ENCODE measurements at places on chromosomes 12 and 14.

DNA sequence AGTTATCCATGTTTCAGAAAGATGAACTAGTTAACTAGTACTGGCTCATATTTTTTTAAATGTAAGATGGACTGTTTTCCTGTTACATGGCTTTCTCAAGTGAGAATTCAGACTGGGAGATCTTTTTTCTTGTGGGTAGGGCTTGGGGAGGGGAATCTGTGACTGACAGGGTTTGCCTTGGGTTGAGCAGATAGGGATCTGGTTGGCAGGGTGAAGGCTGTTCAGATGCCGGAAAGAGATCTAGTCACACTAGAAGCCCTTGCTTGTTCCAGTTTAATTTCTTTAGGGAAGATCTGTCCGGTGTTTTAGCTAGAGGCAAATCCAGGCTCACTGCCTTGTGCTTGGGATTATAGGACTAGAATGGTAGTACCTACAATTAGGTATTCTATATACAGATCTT, 63.2 kb downstream of the FBXO33 start:
- DNase-seq = no peak

GRCh38 chr12:12817616-12818015, 4.5 kb downstream of the DDX47 start:
- no peak for DNase-seq

DNA sequence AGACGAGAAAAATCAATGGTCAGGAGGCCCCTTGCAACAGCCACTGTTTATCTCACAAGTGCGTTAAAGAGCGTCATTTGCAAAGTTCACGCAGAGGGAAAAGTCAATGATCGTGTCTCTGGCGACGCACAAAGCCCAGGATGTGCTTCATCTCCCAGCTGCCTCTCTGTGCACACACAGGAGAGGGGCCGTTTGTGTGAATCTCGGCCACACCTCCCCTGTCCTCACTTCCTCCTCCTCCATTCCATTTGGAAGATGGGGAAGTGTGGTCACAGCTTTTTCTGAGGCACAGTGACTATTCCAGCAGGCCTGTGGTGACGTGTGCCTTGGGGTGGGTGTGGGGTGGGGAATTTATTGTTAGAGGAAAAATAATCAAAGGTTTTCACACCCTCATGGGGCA, 90.4 kb downstream of the RBM19 start:
- no peak for DNase-seq

- DNase-seq = no peak
These were observed 204.1 kb downstream of the CACNA1C start for GRCh38 chr12:2256915-2257314.

DNA sequence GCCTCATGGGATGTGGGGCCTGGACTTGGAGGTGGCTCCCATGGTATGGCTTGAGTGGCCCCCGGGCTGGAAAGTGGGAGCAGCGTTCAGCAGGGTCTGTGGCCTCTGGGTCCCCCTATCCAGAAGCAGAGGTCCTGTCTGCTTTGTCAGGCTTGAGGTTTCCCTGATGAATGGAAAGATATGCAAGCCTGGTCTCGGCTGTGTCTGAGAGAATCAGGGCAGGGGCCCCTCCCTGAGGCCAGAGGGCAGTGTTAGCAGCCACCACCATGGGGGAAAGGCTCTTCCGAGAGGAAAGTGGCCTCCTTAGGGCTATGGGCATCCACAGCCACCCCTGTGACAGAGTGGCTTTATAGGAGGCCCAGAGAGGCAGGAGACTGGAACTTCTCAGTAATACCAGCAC, 128.2 kb downstream of the VRK1 start:
- DNase-seq = no peak

DNA sequence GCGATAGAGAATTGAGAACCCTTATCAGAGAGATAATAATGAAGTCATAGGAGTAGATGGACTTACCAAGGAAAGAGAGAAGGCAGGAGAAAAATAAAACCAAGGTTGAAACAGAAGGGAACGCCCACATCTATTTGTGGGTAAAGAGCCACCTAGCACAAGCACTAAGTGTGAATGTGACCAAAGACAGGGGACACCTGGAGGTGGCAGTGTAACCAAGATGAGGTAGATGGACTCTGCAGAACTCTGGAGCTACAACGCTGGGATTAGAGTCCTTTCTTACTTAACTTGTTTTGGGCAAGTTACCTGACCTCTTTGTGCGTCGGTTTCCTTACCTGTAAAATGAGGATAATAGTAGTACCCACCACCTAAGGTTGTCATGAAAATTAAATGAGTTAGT, 101.9 kb downstream of the SLC5A8 start:
- DNase-seq = no peak

DNA sequence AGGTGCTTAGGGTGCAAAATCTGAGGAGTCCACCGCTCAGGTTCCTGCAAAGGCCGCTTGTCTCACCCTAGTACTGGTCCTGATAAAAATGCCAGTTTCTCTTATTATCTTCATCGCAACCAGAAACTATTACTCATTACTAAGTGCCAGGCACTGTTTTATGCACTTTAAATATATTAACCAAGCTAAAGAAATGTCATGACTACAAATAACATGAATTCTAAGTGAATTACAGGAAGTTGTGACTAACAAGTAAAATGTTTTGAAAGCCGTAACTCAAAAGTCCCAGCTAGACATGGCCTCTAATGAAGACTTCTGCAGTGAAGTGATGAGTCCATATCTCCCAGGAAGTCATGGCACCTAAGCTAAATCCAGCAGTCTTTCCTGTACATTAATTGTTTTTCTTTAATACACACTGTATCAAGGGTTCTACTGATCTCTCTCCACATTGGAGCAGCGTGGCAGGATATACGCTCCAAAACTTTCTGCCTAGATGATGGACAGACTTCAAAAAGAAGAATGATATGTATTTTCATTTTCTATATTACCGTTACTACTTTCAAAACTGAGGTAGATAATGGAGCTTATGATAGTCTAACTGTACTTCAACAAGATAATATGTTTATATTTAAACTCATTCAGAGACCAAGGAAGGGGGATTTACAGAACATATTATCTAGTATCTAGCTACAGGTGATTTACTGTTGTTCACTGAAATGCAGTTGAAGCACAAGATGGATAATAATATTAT, 117.3 kb upstream of the ARID2 start:
- DNase-seq = no peak
